A549 treated with AZD2906 at 1 μM for 4 hours (cell line): ENCODE measurements at places on chromosomes 2 and 18. TPM values are rescaled to one million over a fixed set of nuclear protein-coding genes. Genes with fewer than 3 reads are reported as not detected.

Gene SERPINB13
- total RNA-seq, result not detected in 5 replicates

Gene HTR2B
- total RNA-seq, result 0.03 TPM in 2 of 5 replicates, not detected in the others

Gene SERPINB11
- 0.03 to 0.16 TPM in 2 of 5 replicates, not detected in the others for total RNA-seq

Gene DSG4
- total RNA-seq, result not detected in 5 replicates

Gene TMEM182
- 3.2 to 5.6 TPM (median 4.1 TPM) in 5 replicates for total RNA-seq

Gene RESP18
- not detected in 5 replicates for total RNA-seq

Gene MAPRE3
- total RNA-seq, result 9.1 to 11.4 TPM (median 9.9 TPM) in 5 replicates
